ENCODE measurements at places on chromosomes 12 and 14.

GRCh38 chr14:104219731-104220214 is 81.4 kb downstream of the KIF26A start:
- no peak for DNase-seq

DNA sequence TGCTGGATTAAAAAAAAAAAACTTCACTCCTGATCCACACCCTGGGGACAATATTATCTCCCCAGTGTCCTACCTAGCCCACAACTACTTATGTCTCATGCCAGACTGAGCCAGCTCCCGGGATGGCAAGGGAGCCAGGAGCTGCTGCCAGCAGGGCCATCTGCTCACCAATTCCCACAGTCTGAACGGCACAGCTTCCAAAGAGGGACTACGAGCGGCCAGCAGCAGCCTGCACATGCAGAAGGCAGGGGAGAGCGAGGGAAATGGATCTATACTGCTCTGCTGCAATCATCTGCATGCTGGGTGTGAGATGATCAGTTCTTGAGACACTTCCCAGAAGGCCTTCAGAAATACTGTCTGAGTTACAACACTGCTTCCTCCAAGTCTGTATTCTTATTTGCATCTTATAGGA is 11.1 kb downstream of the SSH1 start:
- DNase-seq = no peak

- no peak for DNase-seq
Observed at GRCh38 chr14:68666236-68666635, 126.6 kb downstream of the ZFP36L1 start.

DNA sequence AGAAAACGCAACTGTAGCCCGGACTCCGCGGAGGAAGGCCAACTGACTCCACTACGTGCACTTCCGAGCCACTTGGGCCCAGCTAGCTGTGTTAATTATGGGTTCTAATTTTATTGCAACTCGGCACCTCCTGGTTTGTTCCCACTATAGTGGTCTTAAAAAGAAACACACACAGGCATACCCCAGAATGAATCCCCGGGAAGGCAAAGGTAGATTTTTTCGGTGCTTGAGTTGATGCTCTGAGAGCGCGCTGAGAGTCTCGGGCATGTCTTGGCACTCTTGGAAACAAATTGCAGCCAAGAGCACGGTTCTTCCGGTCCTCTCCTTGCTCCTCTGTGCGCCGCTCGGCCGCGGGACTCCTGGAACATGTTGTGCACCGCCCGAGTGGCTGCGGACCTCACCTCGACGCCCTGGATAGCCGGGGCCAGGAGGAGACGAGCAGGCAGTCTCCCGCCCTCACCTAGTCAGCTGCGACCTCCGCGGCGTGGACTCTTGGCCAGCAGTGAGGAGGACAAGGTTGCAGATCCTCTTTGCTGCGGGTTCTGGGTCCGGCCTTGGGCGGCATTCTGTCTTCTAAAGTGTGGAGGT is 6.8 kb upstream of the PAX9 start:
- DNase-seq = no peak

- DNase-seq = no peak
Observed at GRCh38 chr12:95723693-95724384, 66.7 kb downstream of the NTN4 start.

GRCh38 chr14:93591506-93591905 is 160.8 kb downstream of the UNC79 start:
- no peak for DNase-seq

GRCh38 chr14:85475113-85475512 is 54.8 kb upstream of the FLRT2 start:
- no peak for DNase-seq

DNA sequence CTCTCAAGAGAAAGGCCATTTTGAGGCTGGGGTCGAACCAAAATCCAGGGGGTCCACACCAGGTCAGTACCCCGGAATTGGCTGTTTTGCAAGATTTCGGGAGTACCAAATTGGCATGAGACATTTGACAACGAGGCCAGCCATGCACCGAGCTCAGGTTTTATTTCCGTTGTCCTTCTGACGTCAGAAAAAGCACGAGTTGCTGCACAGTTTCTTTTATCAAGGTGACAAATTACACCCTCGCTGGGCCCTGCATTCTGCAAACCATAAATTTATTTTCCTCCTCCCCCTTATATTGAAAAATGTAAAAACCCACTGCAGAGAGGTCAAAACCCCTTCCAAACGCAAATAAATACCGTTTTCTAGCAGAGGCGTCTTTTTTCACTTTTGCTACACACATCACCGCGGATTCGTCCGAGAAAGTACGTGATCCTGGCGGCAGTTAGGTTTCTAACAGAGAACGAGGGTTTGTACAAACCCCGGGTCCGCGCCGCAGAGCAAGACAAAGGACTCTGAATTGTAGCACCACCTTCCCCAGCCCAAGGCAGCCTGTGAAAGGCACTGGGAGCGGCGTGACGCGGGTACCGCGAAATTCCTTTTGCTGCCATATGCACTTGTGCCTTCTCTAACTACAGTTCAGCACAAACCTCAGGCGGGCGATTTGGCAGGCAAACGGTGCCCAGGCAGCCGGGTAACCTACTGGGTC is 1.8 kb downstream of the SLC38A1 start:
- no peak for DNase-seq

DNA sequence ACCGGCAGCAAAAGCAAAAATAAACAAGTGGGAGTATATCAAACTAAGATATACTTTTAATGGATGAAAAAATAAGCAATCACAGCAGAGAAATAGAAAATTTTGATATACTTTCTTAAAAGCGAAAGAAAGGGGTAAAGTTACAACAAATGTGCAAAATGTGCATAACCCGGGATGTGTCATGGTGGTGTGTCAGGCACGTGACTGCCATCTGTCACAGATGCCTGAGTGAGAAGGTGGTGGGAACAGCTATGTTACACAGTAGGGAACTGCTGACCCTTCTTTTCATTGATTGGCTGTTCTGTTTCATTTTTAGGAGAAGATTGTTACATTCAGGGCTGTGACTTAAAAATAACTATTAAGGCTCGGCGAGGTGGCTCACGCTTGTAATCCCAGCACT is 168.1 kb upstream of the PELI2 start:
- DNase-seq = no peak

DNA sequence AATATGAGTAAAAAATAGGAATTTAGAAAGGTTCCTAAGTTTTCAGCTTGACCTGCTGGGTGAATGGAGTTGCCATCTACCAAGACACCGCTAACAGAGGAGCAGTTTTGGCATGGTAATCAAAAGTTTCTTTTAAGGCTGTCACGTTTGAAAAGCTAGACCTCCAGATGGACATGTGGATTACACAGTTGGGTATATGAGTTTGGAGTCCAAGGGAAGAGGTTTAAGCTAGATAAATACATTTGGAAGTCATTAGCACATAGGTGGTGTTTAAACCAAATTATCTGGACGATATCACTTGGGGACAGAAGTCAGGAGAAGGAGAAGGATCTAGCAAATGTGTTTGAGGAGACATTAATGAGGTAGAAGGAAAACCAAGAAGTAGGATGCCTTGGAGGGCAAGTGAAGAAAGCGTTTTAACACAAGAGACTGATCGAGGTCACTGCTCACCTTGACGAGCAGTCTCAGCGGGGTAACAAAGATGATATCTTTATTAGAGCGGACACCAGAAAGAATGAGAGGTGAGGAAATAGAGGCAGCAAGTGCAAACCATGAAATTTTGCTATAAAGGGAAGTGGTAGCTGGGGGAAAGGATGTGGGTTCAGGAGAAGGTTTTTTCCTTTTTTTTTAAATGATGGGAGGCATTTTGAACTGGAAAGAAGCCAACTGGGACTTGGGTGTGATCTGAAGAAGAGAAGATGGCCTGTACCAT is 17.6 kb downstream of the PNP start:
- no peak for DNase-seq

GRCh38 chr12:40969796-40970195 is 218.3 kb upstream of the PDZRN4 start:
- no peak for DNase-seq

- DNase-seq = no peak
Observed at GRCh38 chr12:101287357-101287756, 7.5 kb downstream of the UTP20 start.

DNA sequence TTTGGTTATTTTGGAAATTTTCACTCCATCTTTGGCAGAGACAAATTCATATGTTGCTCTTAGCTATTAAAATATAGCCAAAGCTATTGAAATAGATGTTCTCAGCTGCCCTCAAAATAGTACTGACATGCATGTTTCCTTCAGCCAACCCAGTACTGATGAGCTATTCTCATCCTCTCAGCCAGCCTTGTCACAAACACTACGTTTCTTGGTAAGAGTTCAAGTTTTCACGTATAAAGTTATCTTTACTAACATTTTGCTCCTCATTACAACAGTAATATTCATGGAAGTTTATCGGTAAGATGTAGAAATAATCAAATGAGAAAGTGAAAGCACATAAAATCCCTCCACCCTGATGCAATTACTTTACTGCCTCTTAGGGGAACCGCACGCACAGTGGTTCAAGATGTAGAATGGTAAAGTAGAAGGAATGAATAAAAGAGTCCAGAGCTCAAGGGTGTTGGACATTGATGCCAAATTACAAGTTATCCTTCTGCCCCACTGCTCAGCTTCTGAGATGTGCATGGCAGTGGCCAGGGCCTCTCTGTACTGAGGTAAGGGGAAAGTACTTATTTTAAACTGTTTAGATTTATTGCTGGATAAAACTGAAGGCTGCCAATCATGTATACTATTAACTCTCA is 20.7 kb downstream of the GCH1 start:
- DNase-seq = no peak

DNA sequence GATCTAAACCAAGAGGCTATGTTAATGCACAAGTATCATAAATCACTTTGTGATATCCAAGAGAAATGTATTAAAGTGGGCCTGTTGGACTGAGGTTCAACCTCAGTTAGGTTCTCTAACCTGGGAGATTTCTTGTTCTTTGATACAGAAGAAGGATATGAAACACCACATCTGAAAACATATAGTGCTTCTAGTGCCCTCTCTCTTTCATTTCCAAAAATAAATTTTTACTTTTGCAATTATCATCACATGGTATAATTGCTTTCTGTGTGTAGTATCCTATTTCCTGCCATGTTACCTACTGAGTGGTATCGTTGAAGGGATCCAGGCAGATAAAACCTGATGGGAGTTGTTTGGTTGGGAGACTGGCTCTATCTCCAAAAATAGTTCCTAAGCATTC is 264.9 kb downstream of the CCER1 start:
- DNase-seq = no peak

- no peak for DNase-seq
Observed at GRCh38 chr12:50147281-50147680, 19.9 kb downstream of the CERS5 start.

- DNase-seq = peak; percentile 77
Observed at GRCh38 chr12:4383304-4383865, 3.9 kb upstream of the FGF23 start.

DNA sequence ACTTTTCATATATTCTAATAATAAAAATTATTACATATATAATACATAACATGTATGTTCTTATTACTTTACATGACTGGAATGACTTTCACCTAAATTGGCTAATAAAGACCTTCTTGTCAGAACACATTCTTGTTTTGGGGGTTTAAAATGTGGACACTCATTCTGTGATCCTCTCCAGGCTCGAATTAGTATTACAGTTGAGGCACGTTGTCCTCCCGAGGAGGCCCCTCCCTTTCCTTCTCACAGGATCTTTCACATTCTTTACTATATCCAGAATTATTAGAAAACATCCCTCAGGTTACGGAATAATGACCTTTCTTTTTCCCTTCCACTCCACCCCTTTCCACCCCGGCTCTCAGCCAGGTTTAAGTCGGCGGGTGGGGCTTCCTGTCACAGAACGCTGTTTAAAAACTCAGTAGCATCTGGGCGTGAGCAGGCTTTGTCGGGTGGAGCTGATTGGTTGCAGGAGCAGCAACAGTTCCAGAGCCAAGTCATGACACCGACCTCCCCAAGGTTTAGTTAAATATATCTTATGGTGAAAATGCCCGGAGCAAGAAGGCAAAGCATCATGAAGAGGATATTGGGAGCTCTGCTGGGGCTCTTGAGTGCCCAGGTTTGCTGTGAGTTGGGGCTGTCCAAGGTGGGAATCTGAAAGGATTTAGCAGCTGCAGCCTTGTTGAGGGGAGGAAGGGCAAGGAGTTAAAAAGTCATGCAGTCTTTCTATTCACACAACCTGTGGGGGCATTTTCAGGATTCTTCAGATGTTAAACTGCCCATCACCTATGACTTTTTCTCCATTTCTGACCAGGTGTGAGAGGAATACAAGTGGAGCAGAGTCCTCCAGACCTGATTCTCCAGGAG is 396.7 kb upstream of the OR4E1 start:
- no peak for DNase-seq

DNA sequence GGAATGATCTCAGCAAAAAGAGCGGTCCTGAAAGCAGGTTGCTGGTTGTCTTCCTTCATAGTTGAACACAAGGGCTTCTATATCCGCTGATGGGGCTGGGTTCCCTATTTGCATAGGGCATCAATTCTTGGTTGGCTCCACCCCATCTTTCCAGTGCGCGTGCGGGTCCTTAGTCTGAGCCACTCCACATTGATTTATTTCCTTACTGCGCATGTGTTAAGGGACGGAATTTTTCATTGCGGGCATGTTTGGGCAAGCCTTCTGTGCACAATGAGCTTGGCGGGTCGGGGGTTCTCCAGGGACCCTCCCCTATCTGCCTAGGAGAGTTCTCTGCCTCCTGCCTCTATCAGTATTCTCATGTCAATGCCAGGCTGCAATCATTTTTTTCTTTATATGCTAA is 21.2 kb upstream of the DLGAP5 start:
- no peak for DNase-seq

- no peak for DNase-seq
Observed at GRCh38 chr12:46470975-46471374, 98.4 kb upstream of the SLC38A2 start.

DNA sequence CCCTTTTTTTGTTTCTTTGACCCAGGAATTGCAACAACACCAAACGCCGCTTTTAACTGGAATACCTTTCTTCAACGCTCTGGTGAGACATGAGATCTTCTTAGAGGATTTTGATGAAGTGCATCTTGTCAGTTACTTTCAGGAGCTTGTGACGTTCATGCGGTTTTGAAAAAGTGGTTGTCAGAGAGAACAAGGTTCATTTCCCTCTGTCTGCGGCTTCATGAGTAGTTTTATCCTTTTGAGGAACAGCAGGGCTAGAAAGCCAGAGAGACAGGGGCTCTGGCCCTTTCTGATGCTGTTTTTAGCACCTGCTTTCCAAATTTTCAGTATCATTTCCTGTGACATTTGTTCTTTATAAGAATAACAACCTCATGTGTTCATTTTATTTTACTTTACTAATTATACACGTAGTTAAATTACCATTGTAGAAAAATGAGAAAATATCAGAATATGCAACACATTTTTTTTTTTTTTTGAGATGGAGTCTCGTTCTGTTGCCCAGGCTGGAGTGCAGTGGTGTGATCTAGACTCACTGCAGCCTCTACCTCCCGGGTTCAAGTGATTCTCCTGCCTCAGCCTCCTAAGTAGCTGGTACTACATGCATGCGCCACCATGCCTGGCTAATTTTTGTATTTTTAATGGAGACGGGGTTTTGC is 61.8 kb downstream of the GLT1D1 start:
- no peak for DNase-seq
